ENCODE measurements at places on chromosomes 12 and 14. TPM values are rescaled to one million over a fixed set of nuclear protein-coding genes. Genes with fewer than 3 reads are reported as not detected.

DNA sequence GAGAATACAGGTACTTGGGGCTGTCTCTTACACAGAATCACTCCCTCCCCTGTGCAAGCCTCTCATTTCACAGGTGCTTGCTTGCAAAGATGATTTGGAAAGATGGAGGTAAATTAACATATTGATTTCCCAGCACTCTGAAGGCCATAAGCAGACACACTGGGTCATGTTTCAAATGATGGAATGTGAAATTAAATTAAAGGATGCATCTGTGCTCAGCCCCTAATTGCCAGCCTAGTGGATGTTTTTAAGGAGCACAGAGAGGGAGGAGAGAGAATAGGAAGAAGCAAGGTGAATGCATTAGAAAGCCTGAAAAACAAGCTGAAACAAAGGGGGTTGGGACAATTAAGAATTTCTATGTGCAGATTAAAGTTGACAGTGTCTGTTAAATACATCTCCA is 96.1 kb upstream of the GRIP1 start:
- no peak for DNase-seq

Gene MLF2
- 154 TPM for polyA plus RNA-seq

DNA sequence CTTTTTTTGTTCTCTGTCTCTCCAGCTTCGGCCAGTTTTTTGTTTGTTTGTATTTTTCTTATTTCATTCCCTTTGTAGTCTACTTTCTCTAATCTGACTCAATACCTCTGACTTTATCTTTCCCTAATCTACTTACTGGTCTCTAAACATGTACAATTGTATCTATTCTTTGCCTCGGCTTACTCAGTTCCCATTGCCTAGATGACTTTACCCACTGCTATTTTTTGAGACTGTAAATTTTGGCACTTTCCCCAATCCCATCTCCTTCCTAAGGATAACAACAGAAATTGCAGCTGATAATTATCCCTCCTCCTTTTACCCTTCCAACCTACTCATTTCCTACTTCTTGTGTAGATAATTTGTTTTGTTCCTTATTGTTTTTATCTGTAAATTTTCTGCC is 511.1 kb downstream of the RPL10L start:
- no peak for DNase-seq

- DNase-seq = no peak
Measured at GRCh38 chr14:95396221-95396620, 76.5 kb upstream of the CLMN start.

DNA sequence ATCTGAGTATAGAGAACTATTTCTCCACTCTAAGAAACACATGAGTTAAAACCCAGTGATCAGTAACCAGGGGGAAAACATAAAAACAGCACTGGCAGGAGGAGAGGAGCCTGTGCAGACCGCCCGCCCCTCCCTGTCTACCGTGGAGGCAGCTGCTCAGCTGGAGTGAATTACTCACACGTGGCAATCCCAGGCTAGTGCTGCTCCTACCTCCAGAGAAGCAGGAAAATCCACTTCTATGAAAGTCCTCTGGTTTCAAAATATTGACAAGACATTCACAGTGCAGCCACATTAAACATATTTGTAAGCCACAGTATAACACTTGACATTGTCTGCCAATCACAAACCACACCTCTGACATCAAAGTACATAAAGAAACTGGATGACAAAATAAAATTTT is 16.7 kb downstream of the TMEM132D start:
- peak; percentile 62 for DNase-seq

GRCh38 chr14:29868000-29868399 is 59.6 kb downstream of the PRKD1 start:
- DNase-seq = no peak

Gene LPCAT3
- polyA plus RNA-seq = 19.1 TPM

DNA sequence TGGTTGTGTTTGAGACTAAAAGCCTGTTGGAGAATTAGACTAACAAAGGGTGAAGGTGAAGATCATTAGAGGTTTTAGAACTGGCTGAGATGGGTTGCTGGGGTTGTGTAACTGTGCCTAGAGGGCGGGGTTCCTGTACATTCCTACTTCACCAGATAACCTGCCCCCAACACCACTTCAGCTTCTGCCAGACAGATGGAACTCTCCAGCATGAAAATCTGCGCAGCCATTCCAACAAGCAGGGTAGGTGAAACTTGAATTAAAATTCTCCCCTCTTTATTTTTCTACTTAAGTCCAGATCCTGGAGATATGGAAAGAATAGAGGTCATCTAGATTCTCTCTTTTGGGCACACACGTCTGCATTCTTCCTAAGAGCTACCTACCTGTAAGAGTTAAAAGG is 6.0 kb downstream of the FOXG1 start:
- DNase-seq = no peak

DNA sequence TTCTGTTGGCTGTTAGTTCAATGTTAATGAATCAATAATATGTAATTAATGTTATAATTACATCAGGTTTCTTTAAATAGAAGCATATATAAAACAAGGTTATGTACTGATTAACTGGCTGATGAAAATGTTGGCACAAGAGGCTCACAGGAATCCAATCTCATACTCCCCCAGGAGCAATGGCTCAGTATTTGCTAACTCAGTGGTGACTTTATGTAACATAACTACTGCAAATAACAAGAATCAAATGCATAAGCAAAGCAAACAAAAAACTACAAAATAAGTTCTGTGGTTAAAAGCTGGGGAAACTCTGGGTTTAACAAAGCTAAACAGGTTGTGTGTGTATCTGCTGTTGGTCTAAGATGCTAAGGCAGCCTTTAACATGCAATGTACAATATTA is 27.7 kb upstream of the BBS10 start:
- DNase-seq = no peak

Gene TAS2R7
- not detected for polyA plus RNA-seq

Gene MYF5
- polyA plus RNA-seq = 31.3 TPM

DNA sequence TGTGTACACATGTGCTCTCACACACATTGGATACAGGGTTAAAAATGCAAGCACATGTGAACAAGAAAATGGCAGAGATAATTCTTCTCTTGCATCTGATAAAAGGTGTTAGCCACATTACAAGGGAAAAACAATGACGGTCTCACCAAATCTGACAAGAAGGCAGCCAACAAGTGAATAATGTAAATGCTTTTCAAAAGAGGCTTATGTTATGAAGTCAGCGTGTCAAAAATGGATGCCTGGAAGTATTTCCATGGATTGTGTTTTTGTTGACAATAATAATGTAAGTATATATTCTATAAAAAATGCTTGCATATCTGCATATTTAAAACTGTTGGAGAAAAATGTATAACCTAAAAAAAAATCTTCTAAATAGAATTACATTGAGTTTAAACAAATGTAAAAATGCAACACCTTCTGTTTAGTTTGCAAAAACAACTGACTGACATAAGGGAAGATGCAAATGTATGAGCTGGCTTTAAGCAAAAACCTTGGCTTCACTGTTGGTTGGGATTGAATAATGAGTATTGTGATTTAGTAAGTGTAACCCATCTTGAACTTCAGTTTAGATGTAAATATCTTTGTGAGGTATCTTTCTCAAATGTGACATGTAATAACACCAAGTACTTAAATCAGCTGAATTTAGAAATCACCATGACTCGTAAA is 424.9 kb downstream of the PDZRN4 start:
- no peak for DNase-seq

DNA sequence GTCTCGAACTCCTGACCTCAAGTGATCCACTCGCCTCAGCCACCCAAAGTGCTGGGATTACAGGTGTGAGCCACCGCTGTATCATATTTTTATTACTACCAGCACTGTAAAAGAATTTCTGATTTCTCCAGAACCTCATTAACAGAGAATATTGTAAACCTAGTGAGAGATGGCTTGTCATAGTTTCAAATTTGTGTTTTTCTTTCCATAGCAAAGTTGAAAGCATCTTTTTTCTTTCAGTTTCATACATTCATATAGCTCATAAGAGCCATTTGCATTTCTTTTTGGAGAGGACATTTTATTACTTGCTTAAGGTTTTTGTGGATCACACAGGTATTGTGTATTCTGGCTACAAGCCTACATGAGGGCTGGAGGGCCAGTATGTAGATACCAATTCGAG is 58.0 kb downstream of the MIS18BP1 start:
- DNase-seq = no peak

DNA sequence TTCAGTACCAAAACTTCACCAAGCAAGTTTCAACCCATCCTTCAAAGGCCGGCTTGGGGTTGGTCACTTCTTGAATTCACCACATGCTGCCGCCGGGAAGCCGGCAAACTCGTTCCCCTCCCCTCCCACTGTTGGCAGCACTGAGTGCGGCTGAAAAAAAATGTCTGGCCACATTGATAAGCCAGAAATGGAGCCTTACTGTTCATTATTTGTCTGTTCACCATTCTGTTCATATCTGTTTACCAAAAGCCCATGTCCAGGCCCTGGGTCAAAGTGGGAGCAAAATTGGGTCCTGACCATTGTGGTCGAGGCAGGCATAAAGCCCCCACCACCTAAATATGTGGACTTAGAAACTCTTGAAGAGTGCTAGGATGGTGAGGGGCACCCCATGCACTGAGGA is 7.3 kb upstream of the HSP90AA1 start:
- DNase-seq = no peak

GRCh38 chr14:68977180-68977717 is 1.9 kb downstream of the ACTN1 start:
- no peak for DNase-seq

Gene LRRC10
- not detected for polyA plus RNA-seq

Gene INHBE
- polyA plus RNA-seq = 2.6 TPM

- DNase-seq = no peak
Measured at GRCh38 chr12:64800640-64801039, 23.8 kb upstream of the TBC1D30 start.

- DNase-seq = no peak
Measured at GRCh38 chr14:29390081-29390832, 537.4 kb downstream of the PRKD1 start.

DNA sequence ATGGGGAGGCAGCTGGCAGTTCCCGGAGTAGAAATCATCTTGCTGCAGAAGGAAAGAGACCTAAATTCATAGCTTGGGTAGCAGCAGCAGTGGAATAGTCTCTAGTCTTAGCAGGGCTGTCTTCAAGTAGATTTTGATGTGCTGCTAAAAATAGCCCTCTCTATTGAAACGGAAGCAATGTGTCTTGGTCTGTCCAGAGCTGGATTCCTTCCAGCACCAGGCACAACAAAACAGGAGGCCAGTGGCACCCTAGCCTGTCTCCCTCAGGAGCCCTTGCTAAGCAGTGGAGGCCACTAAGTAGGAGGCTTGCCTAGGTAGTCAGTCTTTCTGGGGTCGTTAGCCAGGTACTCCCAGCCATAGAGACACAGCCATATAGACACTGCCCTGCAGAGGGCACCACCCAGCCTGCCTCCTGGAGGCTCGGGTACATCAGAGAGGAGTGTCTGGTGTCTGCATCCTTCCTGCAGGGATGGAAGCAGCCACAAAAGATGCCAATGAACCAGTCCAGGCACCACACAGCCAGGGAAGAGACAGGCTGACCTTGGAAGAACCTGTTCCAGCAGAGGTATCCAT is 97.5 kb downstream of the CRACR2A start:
- no peak for DNase-seq

GRCh38 chr14:67372833-67373232 is 12.7 kb downstream of the EIF2S1 start:
- no peak for DNase-seq

Gene UNC79
- 0.43 TPM for polyA plus RNA-seq

Gene MAP4K5
- 19.7 TPM for polyA plus RNA-seq

Gene PTPN21
- polyA plus RNA-seq = 33.2 TPM

DNA sequence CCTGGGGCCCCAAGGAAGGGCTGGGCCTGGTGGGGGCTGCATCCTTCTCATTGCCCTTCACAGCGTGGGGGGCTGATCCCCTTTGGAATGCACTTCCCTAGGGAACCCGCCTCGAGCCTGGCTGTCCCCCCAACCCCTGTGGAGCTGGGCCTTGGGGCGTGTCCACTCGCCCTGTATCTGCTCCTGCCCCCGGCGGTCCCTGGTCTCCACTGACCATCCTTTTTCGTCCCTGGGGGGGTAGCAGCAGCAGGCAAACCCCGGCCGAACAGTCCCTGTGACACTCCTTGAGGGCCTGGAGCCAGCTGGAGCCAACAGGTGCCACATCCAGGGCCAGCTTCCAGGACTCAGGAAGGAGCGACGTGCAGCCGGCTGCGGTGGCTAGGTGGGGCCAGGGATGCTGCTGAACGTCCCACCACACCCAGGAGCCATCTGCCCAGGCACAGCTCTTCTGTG is 9.4 kb upstream of the GPR132 start:
- DNase-seq = no peak

Gene MGP
- 283 TPM for polyA plus RNA-seq

Gene PITPNM2
- polyA plus RNA-seq = 6.2 TPM

Gene SLC10A1
- not detected for polyA plus RNA-seq

DNA sequence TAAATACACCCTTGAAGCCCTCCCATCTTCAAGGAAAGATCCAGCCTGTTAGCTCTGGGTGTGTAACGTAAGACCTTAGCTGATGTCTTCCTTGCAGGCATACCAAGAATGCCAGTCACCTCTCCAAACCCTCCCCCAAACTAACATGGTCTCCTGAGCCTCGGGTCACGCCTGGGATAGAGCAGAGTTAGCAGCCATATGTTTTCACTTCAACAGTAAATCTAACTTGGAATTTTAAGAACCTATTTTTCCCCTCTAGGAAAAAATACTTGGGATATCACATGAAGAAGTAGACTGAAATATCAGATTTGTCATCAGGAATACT is 27.9 kb downstream of the BCL2L14 start:
- no peak for DNase-seq

- DNase-seq = no peak
Measured at GRCh38 chr12:20463913-20464524, 95.7 kb downstream of the PDE3A start.

GRCh38 chr12:130712346-130713065 is 3.6 kb downstream of the RIMBP2 start:
- DNase-seq = no peak

- no peak for DNase-seq
Measured at GRCh38 chr12:57517187-57517586, 3.1 kb downstream of the DDIT3 start.

Gene DDN
- polyA plus RNA-seq = 11.0 TPM

DNA sequence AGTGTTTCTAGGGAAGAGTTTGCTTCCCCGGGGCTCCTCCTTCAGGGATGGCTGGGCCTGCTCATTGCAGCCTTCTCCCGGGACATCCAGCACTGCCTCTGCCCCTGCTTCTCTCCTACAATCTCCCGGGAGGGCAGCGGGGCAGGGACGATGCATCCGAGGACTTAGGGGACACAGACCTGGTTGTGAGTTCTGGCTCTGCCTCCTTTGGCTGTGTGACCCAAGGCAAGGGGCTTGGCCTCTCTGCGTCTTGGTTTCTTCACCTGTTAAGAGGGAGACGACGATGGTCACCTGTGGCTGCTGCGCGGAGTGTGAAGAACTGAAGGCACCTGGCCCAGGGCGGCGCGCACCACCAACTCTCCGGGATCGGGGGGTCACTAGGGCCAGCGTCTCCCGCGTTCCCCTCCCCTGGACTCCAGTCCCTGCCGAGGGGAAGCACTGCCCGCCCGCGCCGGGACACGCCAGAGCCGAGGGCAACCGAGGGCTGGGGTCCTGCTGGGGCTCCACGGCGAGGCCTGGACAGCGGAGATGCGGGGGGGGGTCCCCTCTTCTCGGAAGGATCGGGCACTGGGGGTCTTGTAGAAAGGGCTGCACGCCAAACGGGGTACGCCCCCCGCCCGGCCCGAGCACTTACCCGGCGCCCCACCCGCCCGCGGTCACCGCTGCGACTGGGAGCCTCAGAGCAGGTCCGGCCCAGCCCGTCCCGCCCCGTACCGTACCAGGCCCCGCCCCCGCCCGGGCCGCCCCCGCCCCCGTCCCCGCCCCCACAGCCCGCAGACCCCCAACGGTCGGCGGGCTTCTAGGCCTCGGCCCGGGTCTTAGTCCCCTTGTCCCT is at the start of gene HVCN1:
HVCN1 (minus strand) TSS at position 670 of the 835 bp plus-strand sequence. CDS start 5,870 bp downstream, outside the sequence.
- no peak for DNase-seq

- DNase-seq = no peak
Measured at GRCh38 chr12:67254372-67255026, 14.7 kb upstream of the CAND1 start.

Gene TCTN2
- 8.2 TPM for polyA plus RNA-seq

Gene ATN1
- polyA plus RNA-seq = 77.0 TPM

Gene SNAPC1
- polyA plus RNA-seq = 5.4 TPM
